ENCODE measurements at places on chromosomes 6 and 20.

GRCh38 chr6:144613859-144614258, 328.7 kb downstream of the UTRN start:
- DNase-seq: no peak

GRCh38 chr20:2751878-2752566, 48.4 kb downstream of the CPXM1 start:
- DNase-seq: peak; percentile 40

DNA sequence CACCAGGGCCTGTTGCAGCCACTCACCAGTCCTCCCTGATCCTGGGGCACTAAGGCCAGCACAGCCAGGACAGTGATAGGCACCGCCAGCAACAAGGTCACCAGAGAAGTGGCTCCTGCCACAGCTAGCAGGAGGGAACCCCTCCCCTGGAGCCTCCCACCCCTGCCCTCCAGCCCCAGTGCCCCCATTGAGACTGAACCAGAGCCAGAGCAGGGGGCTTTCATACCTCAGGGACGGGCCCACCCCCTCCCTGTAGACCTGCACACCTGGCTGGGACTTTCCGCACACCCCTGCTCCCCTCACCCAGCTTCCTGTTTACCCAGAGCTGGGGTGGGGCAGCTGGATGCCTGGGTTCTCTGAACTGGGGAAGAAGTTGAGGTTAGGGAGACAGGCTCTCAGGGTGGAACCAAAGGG, at the start of gene LTB:
LTB (minus strand) TSS at position 195 of the 414 bp plus-strand sequence; CDS start at position 188, 7 bp downstream.
- DNase-seq: no peak

DNA sequence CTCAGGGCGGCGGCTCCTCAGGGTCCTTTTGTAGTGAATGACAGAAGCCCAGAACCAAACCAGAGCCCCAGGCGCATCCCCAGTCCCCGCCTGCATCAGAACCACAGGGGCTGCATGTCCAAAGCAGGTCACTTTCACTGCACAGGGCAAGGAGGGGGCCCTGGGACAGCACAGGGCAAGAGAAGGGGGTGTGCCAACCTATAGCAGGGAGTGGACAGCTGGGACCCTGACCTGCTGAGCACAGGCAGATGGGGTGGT, 501.4 kb downstream of the PREX1 start:
- no peak for DNase-seq

DNA sequence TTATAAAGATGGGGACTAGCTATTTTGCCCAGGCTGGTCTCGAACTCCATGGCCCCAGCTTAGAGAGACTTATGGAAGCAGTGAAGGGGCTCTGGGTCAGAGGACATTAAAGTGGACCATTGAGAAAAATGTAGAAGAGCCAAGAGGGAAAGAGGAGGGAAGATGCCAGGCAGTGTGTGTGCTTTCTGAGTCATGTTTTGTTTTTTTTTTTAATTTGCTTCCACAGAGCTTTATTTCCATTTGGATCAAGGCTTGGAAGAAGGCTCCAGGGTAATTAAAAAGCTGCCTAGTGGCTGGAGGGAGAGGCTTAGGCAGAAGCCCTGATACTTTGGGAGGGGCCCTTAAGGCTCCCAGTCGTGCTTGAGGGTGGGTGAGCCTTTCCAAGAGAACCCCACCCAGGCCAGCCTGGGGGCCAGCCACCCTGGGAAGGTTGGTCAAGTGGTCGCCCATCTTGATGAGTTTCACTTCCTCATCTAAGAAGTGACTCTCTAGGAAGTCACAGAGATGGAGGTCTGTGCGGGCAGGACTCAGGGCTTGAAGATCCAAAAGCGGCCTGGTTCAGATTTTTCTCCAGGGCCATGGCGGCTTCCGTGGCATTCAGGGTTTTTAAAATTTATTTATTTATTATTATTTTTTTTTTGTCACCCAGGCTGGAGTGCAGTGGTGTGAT, 3.0 kb upstream of the ZNF335 start:
- no peak for DNase-seq

- no peak for DNase-seq
Observed at GRCh38 chr6:133040094-133040802, 200.9 kb upstream of the EYA4 start.

DNA sequence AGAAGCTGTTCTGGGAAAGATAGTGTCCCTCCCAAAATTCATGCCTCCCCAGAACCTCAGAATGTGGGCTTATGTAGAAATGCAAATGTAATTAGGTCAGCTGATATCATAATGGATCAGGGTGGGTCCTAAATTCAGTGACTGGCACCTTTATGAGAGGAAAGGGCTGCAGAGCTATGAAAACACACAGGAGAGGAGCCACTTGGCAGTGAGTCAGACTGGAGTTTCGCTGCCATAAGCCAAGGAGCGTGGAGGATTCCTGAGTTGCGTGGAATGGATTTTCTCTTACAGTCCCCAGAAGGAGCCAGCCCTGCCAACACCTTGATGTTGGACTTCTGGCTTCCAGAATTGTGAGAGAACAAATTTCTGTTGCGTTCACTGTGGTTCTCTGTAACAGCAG, 249.8 kb upstream of the PMEPA1 start:
- DNase-seq: no peak

DNA sequence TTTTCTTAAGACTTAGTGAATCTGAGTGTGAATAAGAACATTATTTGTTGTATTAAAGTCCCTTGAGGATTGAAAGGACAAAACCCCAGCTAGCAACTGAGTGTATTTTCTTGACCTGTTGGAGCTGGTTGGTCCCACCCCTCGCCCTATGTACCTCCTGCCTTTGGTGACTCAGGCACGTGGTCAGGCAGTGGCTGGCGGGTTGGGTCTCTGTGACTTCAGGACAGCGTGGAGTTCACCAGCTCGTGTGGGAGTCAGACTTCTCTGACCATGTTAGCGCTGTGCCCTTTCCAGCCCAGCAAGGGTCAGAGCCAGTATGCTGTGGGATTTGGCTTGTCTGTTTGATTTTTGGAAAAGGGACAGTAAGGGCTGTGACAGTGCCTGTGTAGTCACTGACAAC, 93.7 kb downstream of the SSR1 start:
- DNase-seq: no peak

DNA sequence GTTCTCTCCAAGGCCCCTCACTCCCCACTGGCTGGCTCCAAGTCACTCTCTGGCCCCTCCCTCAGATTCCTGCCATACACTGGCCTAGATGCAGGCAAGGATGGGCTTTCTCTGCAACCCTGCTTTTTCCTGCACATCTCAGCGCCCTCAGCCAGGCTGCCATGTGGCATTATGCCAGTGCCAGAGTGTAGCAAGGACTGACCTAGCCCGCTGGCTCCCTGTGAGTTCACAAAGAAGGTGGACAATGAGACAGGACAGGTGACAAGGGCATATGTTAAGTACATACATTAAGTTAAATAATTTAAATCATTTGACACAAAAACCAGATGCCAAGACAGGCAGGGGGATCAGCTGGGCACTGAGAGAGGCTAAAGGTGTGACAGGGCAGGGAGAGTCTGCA, 394.6 kb downstream of the ZFAND3 start:
- DNase-seq: no peak

- DNase-seq: no peak
Observed at GRCh38 chr20:8020314-8021079, 936 bp upstream of the TMX4 start.

DNA sequence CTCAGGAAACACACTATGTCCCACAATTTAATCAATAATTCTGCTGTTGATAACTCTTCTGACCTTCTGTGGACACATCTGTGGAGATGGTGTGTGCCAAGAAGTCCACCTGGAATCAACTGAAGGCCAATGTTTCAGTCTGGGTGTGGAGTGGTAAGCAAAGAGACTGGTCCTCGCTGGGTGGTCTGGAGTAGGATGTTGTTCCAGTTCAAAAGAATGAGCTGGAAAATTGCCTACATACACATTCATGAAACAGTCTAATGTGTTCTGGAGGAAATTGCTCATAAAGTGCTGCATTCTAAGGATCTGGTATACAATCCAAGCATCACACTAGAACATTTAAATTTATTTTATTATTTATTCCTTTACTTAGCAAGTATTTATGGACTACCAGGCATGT, 33.9 kb upstream of the TBX18 start:
- DNase-seq: no peak

DNA sequence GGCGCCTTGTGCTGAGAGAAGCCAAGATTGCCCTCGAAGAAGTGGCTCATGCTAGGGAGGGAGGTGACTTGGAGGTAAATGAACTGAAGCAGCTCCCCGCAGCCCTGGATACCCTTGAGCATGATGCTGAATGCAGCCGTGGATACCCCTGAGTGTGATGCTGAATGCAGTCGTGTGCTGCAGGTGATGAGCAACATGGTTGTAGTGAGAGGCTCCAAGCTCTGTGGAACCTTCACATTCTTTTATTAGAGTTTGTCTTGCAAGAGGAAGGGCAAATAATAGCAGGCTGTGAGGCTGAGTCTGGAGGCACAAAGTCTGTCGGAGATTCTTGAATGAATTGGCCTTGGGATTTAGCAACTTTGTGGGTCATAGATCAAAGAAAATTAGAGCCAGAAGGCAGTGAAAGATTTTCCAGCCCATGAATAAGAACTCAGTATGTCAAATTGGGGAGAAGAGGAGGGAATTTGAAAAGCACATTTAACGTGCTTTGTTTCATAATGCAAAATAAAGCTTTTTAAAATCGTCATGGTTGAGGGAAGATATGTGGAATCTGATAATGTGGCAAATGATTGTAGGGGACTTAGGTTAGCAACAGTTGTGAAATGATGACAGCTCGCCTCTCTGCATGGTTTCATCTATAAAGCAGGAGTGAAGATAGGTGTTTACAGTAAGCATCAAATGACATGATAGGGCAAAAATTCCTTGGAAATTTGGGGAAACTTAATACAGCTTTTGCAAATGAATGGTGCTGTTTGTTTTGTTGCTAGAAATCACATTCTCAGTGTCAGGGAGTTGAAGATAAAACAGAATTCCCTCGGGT, 120.1 kb upstream of the TIAM2 start:
- no peak for DNase-seq

- DNase-seq: no peak
Observed at GRCh38 chr20:50959543-50960126, 1.0 kb downstream of the MOCS3 start.

DNA sequence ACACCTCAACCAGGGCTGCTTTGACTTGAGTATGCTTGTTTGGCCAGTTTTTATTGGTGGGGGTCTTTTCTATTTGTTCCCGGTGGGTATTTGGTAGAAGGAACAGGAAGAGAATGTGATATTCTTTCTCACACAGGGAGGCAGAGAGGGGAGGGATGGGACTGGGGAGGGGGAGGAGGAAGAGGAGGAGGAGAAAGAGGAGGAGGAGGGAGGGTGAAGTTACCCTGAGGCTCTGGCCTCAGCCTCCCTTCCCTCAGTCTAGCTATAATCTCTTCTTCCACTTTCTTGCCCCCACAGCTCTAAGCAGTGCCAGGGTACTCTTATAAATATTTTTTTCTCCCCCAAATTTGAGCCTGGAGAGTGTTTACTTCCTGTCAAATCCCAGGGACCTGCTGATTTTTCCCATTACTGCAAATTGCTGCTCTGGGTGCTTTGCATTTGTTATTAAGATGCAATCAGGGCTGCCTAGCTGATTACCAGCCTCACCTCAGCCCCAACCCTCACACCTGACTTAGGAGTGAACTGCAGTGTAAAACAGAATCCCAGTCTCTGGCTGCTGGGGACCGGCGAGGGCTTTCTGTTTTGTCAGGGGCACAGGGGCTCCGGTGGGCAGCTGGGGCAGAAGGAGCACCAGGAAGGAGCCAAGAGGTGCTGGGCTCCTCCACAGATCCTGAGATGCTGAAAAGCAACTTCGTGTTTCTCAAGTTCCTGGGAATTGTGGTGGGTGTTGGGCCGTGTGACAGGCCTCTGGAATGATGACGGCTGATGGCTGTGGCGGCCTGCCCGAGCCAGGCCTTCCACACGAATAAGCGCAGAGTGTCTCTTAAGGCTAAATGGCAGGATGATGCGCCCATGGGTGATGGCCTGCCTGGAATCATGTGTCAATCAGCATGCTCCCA, 141.4 kb downstream of the CD83 start:
- DNase-seq: no peak

GRCh38 chr6:30465595-30466306, 23.6 kb upstream of the HLA-E start:
- no peak for DNase-seq

- no peak for DNase-seq
Observed at GRCh38 chr6:169415179-169415578, 161.5 kb upstream of the THBS2 start.

DNA sequence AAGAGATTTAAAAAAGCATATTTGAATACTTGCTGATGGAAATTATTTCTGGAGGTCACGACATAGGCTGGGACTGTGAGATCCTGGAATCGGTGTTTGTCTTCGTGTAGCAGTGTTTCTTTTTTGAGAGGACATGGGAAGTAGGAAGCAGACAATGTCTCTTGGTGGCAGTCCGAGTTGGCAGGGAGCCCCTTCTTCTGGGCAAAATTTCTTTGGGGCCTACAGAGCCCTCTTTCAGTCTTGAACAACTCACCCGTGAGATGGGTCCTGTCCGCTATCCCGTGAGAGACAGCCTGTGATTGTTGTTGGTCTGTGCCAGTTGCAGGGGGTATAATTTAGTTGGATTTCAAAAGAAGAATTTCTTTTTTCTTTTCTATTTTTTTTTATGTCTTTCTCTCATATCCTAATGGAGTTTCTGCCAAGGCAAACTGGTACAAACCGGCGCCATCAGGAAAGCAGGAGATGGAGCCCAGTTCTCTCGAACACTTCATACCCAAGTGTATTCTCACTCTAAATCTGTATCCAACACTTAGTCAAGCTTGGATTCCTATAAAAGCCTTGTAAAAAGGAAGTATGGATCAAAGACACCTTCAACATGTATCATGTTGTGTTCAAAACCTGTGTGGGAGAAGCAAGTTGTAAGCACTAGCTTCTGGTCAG, 785.1 kb downstream of the MAFB start:
- no peak for DNase-seq

- no peak for DNase-seq
Observed at GRCh38 chr6:17902974-17903373, 84.5 kb downstream of the KIF13A start.

- DNase-seq: no peak
Observed at GRCh38 chr6:122694602-122695001, 84.4 kb downstream of the PKIB start.

- no peak for DNase-seq
Observed at GRCh38 chr6:162653808-162654207, 73.8 kb downstream of the PRKN start.

DNA sequence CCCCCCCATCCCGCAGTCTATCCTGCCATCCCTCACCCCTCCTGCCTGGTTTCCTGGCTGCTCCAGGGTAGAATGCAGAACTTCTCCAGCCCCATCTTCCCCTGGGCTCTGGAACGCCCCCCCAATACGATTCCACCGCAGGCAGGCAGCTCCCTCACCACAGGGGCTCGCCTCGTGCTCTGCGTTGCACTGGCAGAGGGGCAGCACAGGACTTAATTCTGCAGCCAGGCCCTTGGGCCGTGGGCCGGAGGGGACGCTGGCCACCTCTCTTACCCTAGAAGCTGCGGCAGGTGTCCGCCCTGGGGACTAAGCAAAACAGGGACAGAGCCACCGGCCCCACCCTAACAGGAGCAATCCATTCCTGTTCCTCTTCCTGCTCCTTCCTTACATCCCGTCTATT, 263.9 kb downstream of the CDH4 start:
- no peak for DNase-seq

GRCh38 chr20:20083807-20084206, 31.5 kb downstream of the CFAP61 start:
- no peak for DNase-seq

GRCh38 chr20:6914986-6915385, 147.5 kb downstream of the BMP2 start:
- no peak for DNase-seq

Measured in stimulated activated CD8-positive, alpha-beta memory T cell treated with anti-CD3 and anti-CD28 coated beads, Interleukin-12 subunit alpha, Interleukin-12 subunit beta, amount 100 ng/mL, for 4 hours (primary cell).